Right renal pelvis (tissue), 4 donors: ENCODE measurements at places on chromosomes 1 and 21.

GRCh38 chr21:29195981-29196669 is 65.7 kb downstream of the MAP3K7CL start:
- no peak for DNase-seq

DNA sequence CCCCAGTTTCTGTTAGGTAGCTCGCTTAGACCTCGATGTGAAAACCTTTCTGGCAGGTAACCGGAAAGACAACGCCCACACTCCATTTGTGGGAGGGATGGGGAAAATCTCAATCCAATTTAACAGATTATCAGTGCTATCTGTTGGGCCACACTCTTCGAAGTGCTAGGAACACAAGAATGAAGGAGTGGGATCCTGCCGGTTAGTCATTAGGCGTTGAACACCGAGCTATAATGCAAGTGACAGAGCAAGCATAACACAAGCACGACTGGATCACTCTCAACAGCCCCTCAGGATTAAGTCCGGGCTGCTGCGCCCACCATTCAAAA is 531 bp downstream of the SNIP1 start:
- DNase-seq: no peak

- DNase-seq: no peak
Measured at GRCh38 chr1:200290010-200290685, 119.7 kb downstream of the ZNF281 start.

DNA sequence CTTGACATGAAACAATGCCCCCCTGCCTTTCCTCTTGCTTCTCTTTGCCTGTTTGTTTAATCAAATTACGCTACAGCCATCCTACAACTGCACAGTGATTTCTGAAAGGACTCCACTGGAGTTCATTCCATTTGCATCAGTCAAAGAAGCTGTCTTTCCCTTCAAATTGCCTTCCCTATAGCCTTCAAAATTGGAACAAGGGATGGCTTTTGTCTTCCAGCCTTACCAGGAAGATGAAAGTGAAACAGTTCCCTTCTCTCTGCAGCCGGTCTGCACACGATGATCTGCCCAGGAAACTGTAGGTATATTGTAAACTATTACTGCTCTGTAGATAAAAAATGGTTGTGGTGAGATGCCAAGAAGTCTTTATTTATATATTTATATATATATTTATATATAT is 65.6 kb upstream of the ETS2 start:
- no peak for DNase-seq

DNA sequence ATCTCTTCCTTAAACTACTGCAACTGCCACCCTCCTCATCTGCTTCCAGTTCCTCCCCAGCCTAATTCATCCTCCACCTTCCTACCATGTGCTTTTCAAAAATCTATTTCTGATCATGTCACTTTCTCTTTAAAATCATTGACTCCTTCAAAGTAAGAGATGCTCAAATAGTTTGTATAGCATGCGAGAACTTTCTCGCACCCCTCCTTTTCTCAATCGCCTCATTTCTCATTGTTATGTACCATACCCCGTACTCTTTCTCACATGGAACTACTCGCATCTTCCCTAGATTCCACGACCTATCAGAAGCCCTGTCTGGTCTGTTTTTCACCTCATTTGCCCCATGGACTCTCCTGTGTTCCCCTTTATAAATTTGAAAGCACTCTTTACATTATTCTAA is 238.2 kb downstream of the NRIP1 start:
- no peak for DNase-seq

DNA sequence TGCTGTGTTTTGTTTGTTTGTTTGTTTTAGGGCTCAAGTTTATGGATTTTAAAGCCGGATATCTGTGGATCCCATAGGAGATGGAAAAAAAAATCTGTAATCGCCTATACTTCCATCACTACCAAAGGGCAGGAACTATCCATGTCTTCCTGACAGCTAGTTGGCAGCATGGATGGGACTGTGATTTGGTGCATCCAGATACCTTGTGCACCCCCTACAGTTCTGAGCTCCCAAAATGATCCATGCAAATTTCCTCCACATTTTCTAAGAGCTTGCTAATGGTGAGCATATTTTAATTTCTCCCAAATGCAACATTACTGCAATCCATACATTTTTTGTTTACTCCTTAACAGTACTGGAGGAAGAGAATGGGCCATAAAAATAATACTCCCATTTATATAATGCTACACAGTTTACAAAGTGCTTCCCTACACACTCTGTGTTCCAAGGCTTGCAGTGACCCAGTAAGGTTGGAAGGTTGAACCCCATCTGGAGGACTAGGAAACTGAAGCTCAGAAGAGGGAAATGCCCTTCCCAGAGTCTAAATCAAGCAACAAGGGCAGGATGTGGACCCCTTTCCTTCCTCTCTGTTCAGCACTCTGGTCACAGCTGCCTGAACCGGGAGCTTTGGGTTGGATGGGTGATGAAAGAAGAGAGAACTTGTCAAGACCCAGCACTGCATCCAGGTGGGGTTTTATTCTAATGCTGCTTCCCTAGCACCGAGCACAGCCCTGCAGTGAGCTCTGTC is 48.0 kb downstream of the CAPN8 start:
- DNase-seq: no peak

GRCh38 chr1:58597076-58597475 is 20.0 kb upstream of the TACSTD2 start:
- DNase-seq: no peak

DNA sequence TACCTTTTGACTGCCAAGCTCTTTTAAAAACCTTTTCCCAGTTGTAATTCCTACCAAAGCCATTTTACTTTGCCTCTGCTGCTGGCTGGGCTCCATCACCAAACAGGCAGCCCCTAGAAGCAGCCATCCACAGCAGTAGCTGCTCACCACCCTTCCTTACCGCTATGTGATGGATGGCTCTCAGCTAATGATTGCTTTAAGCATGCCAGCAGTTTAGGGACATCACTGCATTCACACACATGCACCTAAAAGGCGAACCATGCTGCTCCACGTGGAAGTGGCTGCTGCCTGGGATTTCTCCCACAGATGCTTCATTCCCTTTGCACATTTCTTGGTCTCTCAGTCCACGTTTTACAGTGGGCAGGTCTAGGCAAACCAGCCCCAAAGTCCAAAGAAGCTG is 46.3 kb upstream of the PDE9A start:
- no peak for DNase-seq

GRCh38 chr1:153404768-153405167 is 11.6 kb upstream of the S100A7A start:
- no peak for DNase-seq
